ENCODE measurements at places on chromosomes 4 and X.

- no peaks in the 10 kb centered on the region for H3K4me1 ChIP-seq
- H3K4me3 ChIP-seq: no peak overlapping the region
- no peak for DNase-seq
- no peaks in the 10 kb centered on the region for H3K27me3 ChIP-seq
- H3K36me3 ChIP-seq: no peaks in the 10 kb centered on the region
- H3K27ac ChIP-seq: no peak overlapping the region
These were observed 70.1 kb downstream of the MID1IP1 start for GRCh38 chrX:38871129-38872029.

- no peak overlapping the region for H3K27ac ChIP-seq
- no peak overlapping the region for H3K4me3 ChIP-seq
- H3K36me3 ChIP-seq: no peaks in the 10 kb centered on the region
- H3K4me1 ChIP-seq: no peaks in the 10 kb centered on the region
- no peak for DNase-seq
These were observed 102.6 kb downstream of the PHEX start for GRCh38 chrX:22134681-22135080.

DNA sequence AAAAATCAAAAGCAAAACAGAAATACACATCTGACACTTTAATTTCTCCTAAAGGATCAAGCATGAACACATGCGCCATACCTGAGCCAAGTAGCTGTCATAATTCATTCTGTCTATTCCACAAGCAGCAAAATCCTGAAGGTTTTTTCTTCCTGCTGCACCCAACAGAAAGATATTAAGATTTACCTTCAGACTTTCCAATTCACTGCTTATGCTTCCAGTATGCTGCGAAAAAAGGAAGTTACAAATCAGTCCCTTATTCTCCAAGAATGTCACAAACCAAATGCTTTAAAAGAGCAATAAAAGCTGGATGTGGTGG, 29.2 kb upstream of the FGFBP2 start:
- no peak for DNase-seq
- no peak overlapping the region for H3K4me3 ChIP-seq
- H3K27ac ChIP-seq: no peak overlapping the region
- H3K4me1 ChIP-seq: peaks cover 6% of the 10 kb centered on the region
- H3K36me3 ChIP-seq: no peaks in the 10 kb centered on the region

- DNase-seq: no peak
- no peak overlapping the region for H3K4me3 ChIP-seq
- H3K27me3 ChIP-seq: no peaks in the 10 kb centered on the region
These were observed 60.2 kb upstream of the VCX3B start for GRCh38 chrX:8404471-8404870.

Measured in activated naive CD8-positive, alpha-beta T cell treated with anti-CD3 and anti-CD28 coated beads, Interleukin-2, amount 10 ng/mL, durations not matched to agents 7 days and 5 days (primary cell).